ENCODE measurements at places on chromosomes 4 and X.

- DNase-seq, result no peak
These were observed 114.2 kb upstream of the TENT5D start for GRCh38 chrX:80306007-80306406.

DNA sequence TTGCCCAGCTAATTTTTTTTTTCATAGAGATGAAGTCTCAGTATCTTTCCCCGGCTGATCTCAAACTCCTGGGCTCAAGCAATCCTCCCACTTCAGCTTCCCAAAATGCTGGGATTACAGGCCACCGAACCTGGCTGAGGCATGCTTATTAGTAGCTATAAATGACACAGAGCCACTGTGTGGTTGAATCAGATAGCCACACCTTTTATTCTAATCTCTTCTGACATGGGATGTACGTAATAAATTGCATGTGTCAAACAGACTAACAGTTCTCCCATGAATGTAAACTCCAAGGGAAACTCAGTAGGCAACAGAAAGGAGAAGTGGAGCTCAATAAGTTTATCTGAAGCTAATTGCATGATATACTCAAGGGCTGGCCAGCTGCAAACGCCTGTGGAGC lies 139.8 kb upstream of the VCX3A start:
- DNase-seq, result no peak

- peak; percentile 87 for DNase-seq
These were observed 79.4 kb downstream of the ABLIM2 start for GRCh38 chr4:8079031-8079885.

- no peak for DNase-seq
These were observed 305.7 kb upstream of the SLIT2 start for GRCh38 chr4:19945979-19946380.

- no peak for DNase-seq
These were observed 13.0 kb upstream of the SPARCL1 start for GRCh38 chr4:87541956-87542709.

DNA sequence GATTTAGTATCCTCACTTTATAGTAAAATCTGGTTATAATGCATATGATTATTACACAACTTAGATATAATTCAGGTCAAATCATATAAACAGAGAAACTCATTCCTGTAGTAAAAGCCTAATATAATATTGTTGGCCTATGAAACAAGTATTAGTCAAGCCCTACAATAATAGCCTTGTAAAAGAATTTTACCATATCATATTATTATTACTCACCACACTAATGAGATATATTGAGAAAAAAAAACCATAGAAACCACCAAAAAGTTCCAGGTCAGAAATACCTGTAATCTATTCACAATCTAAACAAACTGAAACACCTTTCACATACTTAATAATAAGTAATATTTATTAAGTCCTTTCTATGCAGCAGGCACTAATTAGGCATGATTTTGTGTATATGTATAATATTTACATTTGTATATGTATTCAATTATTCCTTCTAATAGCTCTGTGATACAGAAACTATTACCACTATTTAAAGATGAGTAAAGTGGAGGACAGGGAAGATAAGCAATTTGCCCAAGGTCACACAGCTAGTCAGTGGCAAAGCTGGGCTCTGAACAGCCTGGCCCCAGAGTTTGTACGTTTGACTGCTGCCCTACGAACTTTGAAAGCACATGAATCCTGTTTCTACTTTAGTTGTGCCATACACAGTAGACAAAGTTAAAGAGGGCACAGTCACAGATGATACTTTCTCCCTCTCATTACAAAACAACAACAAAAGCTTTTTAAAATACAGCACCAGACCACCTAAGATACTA lies 9.0 kb downstream of the ZNF827 start:
- no peak for DNase-seq

DNA sequence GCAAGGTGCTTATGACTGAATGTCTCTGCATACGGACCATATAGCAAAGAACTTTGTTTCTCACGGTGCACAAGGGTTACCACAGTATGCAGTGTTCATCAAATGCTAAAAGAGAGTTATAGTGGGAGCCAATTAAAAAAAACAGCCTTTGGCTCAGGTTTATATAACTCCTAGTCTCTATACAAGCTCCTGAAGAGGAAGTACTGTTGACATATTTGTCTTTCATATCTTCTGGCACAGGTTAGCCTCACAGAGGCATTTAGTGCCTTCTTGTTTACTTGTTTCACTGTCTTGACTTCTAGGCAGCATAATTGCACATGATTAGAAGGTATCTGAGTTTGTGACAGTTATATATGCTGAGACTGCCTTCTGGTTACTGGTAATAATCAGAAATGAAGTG lies 158.8 kb upstream of the FAM47C start:
- no peak for DNase-seq

DNA sequence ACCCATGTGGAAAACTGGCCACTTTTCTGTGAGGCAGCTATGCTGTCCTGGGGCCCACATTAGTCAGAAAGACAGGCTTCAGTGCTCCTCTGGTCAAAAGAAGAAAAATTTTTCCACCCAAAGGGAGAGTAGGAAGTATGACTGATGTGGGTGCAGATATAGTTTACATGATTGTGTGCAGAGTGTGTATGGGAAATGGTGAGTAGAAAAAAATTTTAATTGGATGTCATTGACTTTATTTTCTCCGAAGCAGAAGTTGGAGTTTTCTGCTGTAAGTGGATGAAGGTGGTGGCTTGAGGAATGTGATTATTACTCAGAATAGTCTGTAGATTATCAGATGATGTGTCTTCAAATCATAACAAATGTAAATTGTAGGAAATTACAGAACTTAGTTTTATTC lies 241.5 kb upstream of the IGFBP7 start:
- no peak for DNase-seq

DNA sequence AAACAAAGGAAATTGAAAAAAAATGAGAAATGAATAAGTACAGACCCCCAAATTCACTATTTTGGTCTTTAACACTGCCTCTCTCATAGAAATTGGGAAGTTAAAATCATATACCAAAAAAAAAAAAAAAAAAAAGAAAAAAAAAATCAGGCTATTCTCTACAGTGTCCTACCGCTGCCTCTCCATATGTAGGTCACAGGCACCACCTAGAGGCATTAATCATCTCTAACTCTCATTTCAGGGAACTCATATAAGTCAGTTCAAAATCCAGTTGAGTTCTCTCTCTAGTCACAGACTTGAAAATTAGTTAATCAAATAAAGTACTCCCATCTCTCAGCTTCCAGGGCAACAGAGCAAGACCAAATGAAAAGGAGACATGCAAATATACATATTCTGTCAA lies 47.9 kb downstream of the COX18 start:
- DNase-seq, result peak; percentile 53

GRCh38 chrX:24550166-24550565 lies 85.1 kb downstream of the PDK3 start:
- DNase-seq, result no peak

GRCh38 chr4:136121426-136121825 lies 1410.9 kb downstream of the PCDH18 start:
- DNase-seq, result no peak

DNA sequence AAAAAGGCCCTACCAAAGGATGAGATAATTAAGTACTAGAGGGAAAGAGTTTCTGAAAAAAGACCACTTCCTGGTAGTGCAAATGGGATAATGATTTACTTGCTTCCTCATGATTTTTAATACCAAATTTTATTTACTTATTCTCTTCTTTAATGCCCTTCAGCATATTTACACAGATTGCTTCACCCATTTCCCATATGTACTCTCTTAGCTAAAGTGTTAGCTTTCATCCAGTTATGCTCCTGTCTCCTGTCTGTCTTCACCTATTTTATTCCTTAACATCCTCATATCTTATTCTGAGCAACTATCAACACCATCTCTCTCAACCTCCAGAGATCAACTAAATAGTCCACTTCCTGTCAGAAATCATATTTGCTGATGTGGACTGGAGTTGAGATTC lies 183.2 kb upstream of the HS3ST1 start:
- no peak for DNase-seq

DNA sequence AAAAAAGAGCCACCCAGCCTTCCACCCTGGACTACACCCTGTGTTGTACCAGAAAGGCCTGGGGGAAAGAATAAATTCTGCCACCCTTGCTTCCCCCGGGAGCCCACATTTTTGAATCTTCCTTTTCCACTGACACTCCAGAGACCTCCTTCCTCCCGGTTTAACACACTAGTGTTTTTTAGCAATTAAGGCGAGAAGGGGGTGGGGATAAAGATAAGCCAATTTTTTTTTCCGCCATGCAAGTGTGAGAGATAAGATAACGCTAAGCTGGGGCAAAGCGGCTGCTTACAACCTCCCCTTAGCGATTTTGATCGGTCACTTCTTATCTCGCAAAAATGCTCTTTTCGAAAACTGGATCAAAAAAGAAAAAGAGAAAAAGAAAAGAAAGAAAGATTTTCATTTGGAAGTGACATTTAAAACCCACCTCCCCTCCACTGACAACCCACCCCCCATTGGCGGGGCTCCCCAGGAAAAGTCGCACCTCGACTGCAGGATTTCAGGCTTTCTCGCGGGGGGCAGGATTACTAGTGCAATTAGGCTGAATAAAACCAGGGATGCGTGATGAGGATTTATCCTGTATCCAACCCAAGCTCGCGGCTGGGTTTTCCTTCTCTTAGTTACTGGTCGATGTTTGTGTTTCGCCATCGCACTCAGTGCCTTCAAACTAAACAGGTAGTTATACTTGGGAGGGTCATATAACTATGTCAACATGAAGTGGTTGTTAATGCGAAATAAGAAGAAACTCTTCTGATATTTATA lies 6.0 kb upstream of the BCOR start:
- DNase-seq, result peak; percentile 41

- DNase-seq, result no peak
These were observed 2385.0 kb upstream of the TENM3 start for GRCh38 chr4:179858221-179858620.

DNA sequence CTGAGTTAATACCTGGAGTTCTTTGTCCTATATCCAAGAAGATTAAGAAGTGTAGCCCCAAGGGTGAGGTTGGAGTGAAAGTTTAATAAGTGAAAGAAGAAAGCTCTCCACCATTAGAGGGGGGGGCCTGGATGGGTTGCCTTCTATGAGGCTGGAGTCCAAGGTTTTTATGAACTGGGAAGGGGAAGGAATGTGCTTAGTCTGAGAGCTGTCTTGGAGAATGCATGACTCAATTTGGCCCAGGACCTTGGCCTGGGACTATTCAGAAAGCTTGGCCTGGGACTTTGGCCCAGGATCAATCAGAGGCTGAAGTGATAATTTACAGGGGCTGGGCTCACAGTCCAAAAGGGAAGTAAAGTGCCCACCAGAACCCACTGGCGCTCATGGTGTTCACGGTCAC lies 1049.0 kb upstream of the GRIA3 start:
- DNase-seq, result no peak

DNA sequence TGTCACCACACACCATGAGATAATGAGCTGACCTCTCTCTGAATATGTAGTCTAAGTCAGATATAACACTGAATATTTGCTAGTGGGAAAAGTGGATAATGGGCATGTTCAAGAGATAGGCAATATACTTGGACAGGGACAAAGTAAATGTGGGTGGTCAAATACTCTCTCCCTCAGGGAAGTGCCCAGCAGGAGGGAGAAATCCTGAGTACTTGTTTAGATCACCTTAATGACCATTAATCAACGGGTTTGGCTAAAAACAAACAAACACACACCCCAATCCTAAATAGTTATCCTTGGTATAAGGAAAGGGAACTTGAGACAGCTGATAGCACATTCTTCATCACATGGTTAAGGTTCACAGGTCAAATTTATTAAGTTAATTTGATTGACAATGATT lies 933.5 kb downstream of the C4orf33 start:
- no peak for DNase-seq

DNA sequence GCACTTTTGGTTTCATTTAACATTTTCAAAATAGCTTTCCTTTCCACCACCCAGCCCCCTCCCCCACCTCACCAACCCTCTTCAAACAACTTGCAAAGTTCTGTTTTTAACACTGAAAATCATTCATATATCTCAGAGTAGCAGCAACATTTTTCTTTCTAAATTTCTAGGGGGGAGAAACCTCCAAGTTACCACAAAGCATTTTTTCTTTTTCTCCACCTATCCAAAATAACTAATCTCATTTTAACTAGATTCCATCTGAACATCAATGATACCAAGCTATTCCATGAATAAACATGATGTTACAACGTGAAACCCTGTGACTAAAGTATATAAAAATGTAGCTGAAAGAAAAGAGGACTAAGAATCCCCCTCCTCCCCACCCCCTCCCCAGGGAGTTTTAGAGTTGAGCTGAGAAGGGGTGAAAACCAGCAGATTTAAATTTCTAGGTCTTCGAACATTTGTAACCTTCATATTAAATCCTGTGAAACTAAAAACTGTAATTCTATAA lies 5.2 kb downstream of the LDB2 start:
- DNase-seq, result no peak

DNA sequence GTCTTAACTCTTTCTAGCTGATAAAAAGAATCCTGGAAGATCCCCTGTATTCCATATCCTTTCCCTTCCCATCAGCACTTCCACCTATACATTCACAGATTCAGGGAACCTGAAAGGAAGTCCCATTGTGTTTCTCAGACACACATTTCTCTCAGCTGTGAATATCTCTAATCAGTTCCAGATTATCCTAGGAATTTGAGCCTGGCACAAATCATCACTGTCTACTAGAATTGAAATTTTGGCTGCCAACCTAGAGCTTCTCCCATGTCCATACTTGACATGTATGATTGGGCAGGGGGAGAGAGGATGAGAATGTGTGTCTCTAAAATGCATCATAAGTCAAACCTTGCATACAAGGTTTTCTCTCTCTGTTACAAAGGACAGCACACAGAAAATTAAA lies 53.1 kb downstream of the NDST3 start:
- no peak for DNase-seq

DNA sequence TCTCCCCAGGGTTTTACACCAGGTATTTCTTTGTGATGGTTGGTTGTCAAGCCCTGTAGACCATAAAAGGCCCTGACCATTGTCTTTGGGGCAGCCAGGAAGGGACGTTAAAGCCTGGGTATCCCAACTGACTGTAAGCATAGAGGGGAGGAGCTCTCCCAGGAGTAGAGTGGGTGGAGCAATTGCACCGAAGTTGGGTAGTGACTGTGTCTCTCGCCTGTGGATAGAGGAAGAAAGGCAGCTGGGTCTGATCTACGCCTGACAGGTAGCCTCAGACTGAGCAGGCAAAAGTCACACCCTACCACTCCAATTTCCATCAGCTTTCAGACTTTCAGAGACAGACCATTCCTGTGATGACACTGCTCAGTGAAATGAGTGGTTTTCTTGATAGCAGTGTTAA lies 123.3 kb downstream of the KLHL8 start:
- peak; percentile 42 for DNase-seq

- DNase-seq, result no peak
These were observed 121.7 kb upstream of the CXXC4 start for GRCh38 chr4:104616401-104616820.

- DNase-seq, result no peak
These were observed 342.3 kb downstream of the ZNF674 start for GRCh38 chrX:46202733-46203514.

DNA sequence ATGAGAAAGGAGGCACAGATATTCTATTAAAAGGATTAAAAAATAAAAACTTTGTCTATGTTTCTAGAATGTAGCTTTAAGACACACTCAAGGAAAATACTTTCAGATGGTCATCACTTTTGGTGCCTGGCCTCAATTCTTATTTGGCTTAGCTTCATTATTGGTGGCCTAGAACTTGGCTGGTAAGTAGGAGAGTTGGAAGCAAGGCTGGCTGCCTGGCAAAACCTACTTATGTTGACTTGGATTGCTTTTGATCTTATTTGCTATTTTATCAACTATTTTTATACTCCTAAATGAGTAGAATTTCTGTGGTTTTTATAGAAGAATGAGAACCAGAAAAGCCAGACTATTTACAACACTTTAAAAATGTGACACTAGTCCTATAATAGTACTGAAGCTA lies 35.3 kb upstream of the JADE3 start:
- DNase-seq, result no peak

- DNase-seq, result no peak
These were observed 19.5 kb upstream of the TENM3 start for GRCh38 chr4:182223708-182224107.

GRCh38 chr4:173301518-173302201 lies 32.5 kb downstream of the HMGB2 start:
- peak; percentile 71 for DNase-seq
